ENCODE measurements at places on chromosomes 3 and 15.

GRCh38 chr15:78620527-78621421 lies at the start of gene CHRNA3:
TSS of gene CHRNA3 (minus strand) at chr15:78620996. CDS start at chr15:78620794, 202 bp downstream.
- DNase-seq: no peak

- no peak for DNase-seq
Observed at GRCh38 chr15:101016581-101016980, 97.4 kb downstream of the LRRK1 start.

GRCh38 chr15:75583701-75584100 lies 4.6 kb upstream of the PTPN9 start:
- DNase-seq: no peak

DNA sequence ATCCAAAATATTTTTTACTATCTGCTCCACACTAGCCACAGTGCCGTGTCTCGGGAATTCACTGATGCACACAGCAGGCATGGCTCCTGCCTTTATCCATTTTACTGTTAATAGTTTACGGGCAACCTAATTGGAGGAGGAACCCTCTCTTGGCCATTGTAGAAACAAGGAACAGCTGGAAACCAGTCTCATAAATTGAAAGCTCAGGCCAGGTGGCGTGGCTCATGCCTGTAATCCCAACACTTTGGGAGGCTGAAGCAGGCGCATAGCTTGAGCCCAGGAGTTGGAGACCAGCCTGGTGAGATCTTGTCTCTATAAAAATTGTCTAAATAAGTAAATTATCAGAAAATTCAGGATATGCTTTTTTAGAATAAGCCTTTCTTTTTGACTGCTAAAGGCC lies 39.0 kb downstream of the IL5RA start:
- DNase-seq: no peak

GRCh38 chr3:195078891-195079440 lies 192.0 kb downstream of the XXYLT1 start:
- DNase-seq: no peak

- no peak for DNase-seq
Observed at GRCh38 chr15:81299156-81299555, 24.8 kb downstream of the STARD5 start.

GRCh38 chr3:87614998-87615397 lies 338.6 kb upstream of the POU1F1 start:
- no peak for DNase-seq

GRCh38 chr3:41194701-41195100 lies 4.6 kb upstream of the CTNNB1 start:
- no peak for DNase-seq

DNA sequence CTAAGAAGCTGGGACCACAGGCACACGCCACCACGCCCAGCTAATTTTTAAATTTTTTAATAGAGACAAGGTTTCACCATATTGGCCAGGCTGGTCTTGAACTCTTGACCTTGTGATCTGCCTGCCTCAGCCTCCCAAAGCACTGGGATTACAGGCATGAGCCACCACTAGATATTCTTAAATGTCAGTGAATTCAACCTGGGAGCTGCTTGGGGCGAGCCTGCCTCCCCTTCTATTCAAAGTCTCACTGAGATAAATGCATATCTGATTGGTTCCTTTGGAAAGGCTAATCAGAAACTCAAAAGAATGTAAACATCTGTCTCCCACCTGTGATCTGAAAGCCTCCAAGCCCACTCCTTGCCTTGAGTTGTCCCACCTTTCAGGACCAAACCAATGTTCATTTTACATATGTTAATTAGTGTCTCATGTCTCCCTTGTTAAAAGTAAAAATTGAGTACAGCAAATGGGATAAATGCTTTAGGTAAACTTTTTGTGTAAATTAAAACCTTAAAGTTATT lies 15.0 kb downstream of the CYP11A1 start:
- DNase-seq: no peak

- no peak for DNase-seq
Observed at GRCh38 chr3:14429237-14429636, 26.8 kb downstream of the SLC6A6 start.

DNA sequence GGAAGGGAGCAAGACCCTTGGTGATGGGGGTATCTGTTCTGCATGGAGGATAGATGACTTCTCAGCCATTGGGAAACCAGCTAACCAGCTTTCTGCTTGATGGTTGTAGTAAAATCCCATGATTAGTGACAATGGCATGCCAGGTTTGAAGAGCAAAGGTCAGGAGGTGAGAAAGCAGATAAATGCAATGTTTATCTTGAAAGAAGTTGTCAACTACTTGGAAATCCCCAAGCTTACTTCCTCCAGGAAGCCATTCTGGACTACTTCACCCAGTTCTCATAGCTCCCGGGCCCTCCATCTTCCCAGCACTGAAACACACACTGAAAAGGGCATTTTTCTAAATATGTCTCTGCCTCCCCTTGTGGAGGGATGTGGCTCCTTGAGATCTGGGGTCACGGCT lies 51.3 kb downstream of the SMAD3 start:
- DNase-seq: no peak

GRCh38 chr3:145939431-145939830 lies 221.6 kb downstream of the PLOD2 start:
- DNase-seq: no peak

GRCh38 chr15:66578286-66578875 lies 12.6 kb upstream of the LCTL start:
- no peak for DNase-seq

DNA sequence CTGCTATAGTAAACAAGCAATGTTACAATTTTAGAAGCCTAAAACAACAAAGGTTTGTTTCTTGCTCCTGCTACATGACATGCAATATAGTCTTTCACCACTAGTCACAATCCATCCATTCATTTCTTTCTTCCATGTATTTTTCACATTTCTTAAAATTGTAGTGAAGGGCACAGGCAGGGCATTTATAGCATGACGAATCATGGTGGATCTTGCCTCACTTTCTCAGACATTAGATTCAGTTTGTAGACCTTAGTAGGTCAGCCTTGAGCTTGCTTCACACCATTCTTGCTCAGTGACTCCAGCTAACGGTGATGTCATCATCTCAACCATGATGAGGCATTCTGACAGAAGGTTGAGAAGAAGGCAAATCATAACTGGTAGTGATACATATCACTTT lies 546.8 kb downstream of the TBL1XR1 start:
- DNase-seq: no peak

- DNase-seq: no peak
Observed at GRCh38 chr15:91228890-91229289, 128.8 kb downstream of the SV2B start.

GRCh38 chr15:73873889-73874511 lies 636 bp downstream of the TBC1D21 start:
- DNase-seq: no peak

GRCh38 chr3:28171962-28172361 lies 69.5 kb upstream of the CMC1 start:
- no peak for DNase-seq

DNA sequence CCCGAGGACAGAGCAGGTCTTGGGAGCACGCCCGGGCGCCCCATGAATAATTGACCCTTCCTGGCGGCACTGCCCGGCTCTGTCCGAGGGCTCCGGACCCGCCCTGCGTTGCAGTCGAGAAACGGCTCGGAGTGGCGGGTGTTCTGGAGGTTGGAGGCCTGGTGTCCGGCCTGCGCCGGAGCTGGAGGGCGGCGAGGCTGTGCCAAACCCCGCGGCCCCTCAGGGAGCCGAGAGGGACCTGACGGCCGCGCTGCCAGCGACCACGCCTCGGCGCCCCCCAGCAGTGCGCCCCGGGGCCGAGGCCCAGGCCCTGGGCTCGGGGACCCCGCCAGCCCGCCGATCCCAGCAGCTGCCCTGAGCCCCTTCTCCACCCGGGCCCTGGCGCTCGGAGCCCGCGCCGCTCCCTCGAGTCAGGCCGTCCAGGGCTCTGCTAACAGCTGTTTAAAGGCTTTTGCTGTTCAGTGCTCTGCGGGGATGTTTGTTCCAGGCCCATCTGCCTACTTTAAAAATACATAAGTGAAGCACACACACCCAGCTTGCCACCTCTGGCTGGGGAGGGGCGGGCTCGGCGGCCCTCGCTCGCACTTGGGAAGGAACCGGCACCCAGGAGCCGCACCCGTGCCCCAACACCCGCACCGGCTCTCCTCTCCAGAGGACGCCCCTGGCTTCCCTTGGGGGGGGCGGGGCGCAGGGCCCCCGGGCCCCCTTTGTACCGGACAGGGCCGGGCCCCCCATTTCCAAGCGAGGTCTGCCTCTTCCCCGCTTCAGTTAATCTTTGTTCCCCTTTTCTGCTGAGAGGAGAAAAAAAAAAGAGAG lies 730 bp upstream of the ZNF710 start:
- DNase-seq: no peak

- DNase-seq: no peak
Observed at GRCh38 chr3:193895409-193895808, 240.5 kb upstream of the HES1 start.

GRCh38 chr15:29140475-29141307 lies 128.9 kb downstream of the NSMCE3 start:
- no peak for DNase-seq

DNA sequence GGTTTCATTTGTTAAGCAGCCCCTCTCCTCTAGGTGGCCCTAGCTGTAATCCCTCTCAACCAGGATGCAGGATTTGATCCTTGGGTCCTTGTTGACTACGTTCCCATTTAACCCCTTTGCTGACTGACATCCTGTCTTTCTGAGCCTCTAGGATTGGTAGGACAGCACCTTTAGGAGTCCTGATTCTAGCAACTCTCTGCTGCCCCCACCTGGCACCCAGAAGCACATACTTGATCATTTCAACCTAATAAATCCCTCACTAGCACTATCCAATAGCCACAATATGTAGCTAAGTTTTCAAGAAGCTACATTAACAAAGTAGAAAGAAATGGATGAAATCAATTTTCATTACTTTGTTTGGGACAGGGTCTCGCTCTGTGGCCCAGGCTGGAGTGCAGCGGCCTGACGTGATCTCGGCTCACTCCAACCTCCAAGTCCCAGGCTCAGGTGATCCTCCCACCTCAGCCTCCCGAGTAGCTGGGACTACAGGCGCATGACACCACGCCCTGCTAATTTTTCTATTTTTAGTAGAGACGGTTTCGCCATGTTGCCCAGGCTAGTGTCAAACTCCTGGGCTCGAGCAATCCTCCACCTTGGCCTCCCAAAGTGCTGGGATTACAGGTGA lies 28.3 kb downstream of the RSL24D1 start:
- DNase-seq: peak; percentile 9

GRCh38 chr3:177430653-177431052 lies 233.4 kb upstream of the TBL1XR1 start:
- DNase-seq: no peak

- no peak for DNase-seq
Observed at GRCh38 chr3:107753976-107754375, 231.2 kb downstream of the BBX start.

- DNase-seq: no peak
Observed at GRCh38 chr15:25572191-25572590, 133.4 kb upstream of the UBE3A start.

- no peak for DNase-seq
Observed at GRCh38 chr3:167602041-167602440, 51.7 kb downstream of the WDR49 start.

- no peak for DNase-seq
Observed at GRCh38 chr15:44738340-44738984, 2.1 kb downstream of the TRIM69 start.

GRCh38 chr3:157166561-157166960 lies 6.6 kb upstream of the CCNL1 start:
- DNase-seq: no peak

DNA sequence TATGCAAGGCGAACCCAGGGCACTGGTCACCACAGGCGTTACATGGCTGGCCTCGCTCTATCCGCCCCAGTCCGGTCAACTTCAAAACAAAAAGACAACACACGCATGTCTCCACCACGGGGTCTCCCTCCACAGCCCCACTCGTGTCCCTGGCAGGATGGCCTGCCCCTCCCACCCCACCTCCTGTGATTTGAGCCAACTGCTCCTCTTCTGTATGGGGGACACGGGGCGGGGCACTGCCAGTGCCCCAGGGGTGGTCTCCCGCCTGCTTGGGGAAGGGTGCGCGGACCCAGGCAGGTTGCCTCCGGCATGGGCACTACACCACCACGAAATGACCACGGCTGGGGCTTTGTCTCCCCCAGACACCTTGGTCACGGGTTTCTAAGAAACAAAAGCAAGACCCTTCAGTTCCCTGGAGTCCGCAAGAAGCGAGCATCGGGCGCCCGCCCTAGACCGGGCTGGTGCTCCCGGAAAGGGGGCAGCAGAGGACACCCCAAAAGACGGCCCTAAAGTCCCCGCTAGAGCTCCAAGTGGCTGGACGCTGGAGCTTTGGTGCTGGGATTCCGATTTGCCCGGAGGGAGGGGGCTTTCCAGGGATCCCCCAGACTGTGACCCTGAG lies 219.3 kb upstream of the PRICKLE2 start:
- DNase-seq: no peak

- no peak for DNase-seq
Observed at GRCh38 chr3:31613654-31614053, 80.9 kb downstream of the STT3B start.

- no peak for DNase-seq
Observed at GRCh38 chr15:99210334-99210733, 39.0 kb downstream of the TTC23 start.

- no peak for DNase-seq
Observed at GRCh38 chr15:34520566-34520965, 62.9 kb downstream of the GOLGA8B start.

DNA sequence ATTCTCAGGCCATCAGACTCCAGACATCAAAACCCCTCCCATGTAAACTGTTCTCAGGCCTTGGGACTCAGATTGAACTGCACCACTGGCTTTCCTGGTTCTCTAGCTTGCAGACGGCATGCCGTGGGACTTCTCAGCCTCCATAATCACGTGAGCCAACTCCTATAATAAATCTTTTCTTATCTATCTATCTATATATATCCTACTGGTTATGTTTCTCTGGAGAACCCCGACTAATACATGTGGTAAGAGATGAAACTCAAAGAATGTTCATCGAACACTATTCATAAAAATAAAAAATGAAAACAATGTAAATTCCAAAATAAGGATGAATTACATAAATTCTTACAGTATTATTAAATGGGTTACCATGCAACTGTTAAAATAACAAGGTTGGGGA lies 84.5 kb upstream of the NTRK3 start:
- DNase-seq: no peak

DNA sequence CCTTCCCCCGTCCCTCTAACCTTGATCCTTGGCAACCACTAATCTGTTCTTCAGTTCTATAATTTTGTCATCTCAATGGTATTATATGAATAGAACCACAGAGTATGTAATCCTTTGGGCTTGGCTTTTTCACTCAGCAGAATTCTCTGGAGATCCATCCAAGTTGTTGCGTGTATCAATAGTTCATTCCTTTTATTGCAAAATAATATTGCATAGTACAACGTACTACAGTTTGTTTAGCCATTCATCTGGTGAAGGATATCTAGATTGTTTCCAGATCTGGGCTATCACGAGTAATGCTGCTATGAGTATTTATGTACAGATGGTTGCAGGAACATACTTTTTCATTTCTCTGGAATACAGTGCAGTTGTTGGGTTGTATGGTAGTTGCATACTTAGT lies 76.2 kb downstream of the PLXNA1 start:
- DNase-seq: no peak

- DNase-seq: no peak
Observed at GRCh38 chr3:160928183-160928726, 172.2 kb downstream of the PPM1L start.

GRCh38 chr3:11236588-11237461 lies 35.4 kb upstream of the ATG7 start:
- DNase-seq: peak; percentile 69
